ENCODE measurements at places on chromosomes 5 and 9.
A peak's percentile ranks its signal among the peaks of the same experiment; 100 is the strongest.

DNA sequence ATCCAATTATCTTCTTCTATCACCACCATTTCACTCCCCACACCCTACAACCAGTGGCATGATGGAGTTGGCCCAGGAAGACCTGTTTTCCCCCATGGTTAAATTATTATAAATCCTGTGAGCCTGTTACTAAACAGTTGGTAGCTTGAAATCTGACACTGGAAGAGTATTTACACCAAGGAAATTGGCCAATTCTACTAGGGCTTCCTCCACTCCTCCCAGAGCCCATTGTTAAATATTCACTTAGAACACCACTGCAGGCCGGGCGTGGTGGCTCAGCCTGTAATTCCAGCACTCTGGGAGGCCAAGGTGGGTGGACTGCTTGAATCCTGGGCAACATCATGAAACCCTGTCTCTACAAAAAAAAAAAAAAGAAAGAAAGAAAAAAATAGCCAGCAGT is 32.4 kb upstream of the CKS2 start:
- no peak for DNase-seq

GRCh38 chr5:42756606-42757601 is at the start of gene CCDC152:
CCDC152 (plus strand) TSS chr5:42756818; CDS start chr5:42759122, 2,304 bp downstream.
- peak; percentile 26 for DNase-seq

DNA sequence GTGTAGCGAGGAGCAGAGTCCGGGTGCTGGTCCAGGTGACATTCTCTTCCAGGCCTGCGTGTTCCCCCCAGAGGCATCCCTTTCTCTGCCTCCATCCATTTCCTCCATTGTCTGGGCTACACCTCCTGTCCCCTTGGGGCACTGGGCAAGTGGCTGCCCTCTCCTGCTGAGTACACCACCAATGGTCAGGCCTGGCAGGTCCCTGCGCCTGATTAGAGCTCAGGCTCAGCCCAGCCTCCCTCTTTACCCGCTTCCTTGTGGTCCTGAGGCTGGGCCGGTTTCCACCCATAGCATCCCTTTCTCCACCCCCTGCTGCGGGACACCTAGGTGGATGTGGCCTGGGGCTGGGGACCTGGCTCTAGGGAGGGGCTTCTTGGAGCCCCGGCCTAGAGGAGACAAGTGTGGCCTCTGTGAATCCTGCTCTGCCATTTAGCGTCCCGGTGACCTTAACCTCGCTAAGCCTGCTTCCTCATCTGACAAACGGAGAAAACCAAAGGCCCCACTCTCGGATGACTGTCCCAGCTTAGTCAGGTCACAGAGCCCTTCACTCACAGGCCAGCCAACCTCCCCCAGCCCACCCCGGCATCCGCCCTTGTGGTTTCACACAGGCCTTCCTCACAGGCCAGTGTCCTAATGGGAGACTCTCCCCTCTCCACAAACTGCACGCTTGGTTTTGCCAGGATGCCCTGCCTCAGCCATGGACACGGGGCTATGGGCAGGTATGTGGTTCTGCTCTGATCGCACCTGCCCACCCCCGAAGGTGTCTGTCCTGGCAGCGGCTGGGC is 12.9 kb downstream of the DOLPP1 start:
- DNase-seq, result peak; percentile 72

DNA sequence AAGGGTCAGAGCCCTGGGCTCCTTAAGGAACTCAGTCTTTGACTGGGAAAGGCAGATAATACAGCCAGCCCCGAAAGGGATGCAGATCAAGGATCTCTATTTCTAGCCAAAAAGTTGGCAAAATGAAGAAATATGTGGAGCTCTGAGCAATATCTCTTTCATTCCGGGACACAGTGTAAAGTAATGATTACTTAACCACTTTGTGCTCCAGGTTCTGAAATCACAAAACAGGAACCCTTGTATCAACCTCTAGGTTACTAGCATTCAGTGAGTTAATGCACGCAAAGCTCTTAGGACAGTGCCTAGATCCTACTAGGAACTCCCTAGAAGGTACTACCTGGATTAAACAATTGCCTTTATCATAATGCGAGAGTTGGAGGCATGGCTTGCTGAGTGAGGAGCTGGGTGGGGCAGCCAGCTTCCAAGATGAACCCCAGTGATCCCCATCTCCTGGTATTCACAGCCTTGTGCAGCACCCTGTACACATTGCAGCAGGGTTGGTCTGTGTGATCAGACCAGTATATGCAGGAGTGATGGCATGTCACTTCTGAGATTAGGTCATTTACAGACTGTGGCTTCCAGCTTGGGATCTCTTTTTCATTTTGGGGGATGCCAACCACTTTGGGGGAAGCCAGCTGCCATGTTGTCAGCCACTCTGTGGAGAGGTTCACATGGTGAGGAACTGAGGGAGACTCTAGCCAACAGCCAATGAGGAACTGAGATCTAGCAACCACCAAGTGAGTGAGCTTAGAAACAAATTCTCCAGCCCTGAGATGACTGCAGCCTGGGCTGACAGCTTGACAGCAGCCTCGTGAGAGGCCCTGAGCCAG is 103.1 kb upstream of the SLC44A1 start:
- peak; percentile 50 for DNase-seq

DNA sequence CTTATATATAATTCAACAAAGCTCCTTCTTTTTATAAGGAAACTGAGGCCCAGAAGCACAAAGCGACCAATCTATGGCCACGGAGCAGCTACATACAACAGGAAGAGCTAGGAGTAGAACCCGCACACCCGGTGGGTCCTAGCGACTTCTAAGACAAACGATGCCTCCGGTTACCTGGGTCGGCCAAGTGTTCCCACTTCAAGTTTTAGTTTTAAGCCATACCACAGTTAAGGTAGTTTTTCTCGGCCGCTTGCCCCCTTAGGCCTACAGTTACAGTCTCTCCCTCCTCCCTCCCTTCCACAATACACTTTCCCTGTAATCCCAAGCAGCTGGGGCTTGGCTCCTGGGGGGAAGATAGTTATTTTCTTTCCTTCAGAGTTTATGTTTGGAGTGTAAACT is 533 bp downstream of the SREK1IP1 start:
- no peak for DNase-seq

DNA sequence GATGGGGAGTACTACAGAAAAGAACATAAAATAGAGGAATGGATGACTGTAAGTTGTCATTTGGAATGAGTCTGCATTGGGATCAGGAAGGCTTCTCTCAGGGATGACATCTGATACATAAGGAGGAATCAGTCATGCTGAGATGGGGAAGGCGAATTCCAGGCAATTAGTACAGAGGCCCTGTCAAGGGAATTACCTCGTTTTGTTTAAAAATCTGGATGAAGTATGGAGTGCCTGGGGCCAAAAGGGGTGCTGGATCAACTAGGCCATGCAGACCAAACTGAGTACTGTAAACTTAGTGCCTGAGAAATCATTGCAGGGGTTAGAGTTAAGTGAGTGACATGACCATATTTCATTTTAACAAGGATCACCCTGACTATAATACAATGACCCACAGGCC is 30.5 kb downstream of the JAKMIP2 start:
- no peak for DNase-seq

DNA sequence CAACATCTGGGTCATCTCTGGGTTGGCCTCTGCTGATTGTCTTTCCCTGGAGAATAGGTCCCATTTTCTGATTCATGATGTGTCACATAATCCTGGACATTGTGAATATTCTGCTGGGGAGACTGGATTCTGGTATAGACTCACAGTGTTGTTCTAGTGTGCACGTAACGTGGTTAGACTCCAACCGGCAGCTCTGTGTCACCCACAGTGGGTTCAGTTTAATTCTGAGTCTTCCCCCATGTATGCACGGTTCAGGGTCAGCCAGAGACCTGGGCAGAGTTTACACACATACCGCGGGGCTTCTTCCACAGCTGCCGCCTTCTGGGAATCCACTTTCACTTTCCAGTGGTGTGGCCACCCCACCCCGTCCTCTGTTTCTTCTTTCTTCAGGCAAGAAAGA is 38.0 kb upstream of the LRRC14B start:
- DNase-seq, result peak; percentile 90

DNA sequence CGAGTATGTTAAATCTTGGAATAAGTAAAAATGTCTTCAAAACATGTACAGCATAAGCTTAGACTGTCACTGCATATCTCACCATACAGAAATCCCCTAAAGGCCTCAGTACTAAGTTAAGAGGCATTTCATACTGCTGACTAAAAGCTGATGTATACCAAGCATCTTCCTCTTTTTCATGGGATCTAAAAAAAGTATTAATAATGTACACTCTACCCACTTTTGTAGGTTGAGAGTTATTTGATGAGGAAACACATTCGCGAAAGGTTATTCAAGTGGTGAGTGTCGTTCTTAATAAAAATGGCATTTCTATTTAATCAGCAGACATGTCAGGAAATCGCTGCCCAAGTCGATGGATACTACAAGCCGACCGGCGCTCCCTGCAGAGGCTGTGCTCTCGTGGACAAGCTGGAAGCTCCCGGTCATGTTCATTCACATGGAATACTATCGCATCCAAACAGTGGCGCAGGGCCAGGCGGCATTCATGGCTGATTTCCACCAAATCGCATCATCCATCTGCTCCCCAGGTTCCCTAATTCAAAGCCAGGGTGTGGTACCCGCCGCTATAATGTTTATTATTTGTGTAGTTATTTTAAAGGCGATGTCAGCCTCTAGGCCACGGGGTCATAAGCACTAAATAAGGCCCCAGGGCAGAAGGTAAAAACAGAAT is 724 bp downstream of the SGTB start:
- DNase-seq, result peak; percentile 86

GRCh38 chr9:135212961-135213360 is 125.5 kb downstream of the OLFM1 start:
- DNase-seq, result peak; percentile 76

DNA sequence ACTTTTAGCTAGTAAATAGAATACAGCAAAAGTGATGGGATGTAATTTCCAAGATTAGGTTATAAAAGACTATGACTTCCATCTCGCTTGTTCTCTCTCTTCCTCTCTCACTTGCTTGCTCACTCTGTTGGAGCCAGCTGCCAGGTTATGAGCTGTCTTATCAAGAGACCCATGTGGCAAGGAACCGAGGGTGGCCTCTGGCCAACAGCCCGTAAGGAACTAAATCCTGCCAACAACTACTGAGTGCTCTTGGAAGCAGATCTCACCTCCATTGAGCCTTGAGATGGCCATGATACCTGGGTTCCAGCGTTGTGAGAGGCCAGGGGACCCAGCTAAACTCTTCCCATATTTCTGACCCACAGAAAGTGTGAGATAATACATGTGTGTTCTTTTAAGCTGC is 636.1 kb downstream of the ACTL7B start:
- DNase-seq, result no peak

DNA sequence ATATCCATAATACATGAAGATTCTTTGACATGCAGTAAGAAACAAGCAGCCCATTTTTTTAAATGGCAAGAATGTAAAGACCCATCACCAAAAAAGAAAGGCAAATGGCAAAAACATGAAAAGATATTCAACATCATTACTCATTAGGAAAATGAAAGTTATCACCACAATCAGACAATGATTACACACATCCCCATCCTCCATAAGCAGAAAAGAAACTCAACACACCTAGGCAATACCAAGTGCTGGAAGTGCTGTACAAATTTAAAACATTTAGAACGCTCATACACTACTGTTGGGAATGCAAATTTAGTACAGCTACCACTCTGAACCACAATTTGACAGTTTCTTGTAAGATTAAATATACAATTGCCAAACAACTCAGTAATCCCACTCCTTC is 466.7 kb downstream of the ACTL7B start:
- no peak for DNase-seq

GRCh38 chr5:14730881-14731280 is 66.4 kb downstream of the OTULIN start:
- DNase-seq, result peak; percentile 51

DNA sequence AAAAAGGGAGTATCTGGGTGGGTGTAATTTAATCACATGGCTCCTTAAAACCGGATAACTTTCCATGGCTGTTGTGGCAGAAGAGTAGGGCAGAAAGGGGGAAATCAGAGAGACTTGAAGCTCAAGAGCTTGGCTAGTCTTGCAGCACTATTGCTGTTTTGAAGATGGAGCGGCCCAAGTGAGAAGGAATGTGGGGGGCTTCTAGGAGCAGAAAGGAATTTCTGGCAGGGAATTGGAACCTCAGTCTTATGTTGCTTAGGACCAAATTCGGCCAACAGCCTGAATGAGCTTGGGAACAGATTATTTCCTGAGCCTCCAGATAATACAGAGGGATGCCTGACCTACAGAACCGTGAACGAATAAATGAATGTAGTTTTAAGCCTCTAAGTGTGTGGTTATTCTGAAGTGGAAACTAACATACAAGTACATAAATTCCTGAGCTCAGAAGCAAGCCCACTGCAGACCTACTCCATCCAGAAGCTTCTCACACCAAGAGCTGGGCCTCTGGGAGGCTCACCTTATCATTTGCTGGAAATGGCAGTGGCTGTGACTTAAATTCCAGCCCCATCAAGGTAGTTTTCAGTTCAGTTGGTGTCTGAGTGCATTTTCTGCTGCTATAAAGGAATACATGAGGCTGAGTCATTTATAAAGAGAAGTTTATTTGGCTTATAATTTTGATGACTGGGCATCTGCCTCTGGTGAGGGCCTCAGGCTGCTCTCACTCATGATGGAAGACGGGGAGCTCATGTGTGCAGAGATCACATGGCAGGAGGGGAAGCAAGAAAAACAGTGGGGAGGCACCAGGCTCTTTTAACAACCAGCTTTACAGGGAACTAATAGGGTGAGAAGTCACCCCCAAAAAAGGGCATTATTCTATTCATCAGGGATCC is 15.3 kb upstream of the TMEM174 start:
- DNase-seq, result no peak

DNA sequence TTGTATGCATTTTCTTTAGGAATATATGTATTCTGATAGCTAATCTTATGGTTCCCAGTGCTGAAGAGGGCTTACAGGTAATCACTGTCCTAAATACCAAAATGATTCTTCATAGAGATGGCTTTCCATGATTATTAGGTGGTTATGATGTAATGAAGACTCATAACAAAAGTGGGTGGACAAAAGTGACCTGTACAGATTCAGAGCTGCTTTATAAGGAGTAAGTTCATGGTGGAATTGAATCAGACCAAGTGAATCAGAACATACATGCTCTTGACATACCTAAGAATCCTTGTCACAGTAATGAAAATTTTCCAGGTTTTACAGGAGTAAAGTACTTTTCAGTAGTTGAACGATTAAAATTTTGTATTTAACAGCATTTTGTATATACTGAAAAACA is 105.6 kb downstream of the NIPBL start:
- no peak for DNase-seq

GRCh38 chr5:157384971-157385709 is 74.9 kb upstream of the NIPAL4 start:
- DNase-seq, result peak; percentile 88

GRCh38 chr9:28600226-28600625 is 1026.9 kb upstream of the C9orf72 start:
- no peak for DNase-seq

DNA sequence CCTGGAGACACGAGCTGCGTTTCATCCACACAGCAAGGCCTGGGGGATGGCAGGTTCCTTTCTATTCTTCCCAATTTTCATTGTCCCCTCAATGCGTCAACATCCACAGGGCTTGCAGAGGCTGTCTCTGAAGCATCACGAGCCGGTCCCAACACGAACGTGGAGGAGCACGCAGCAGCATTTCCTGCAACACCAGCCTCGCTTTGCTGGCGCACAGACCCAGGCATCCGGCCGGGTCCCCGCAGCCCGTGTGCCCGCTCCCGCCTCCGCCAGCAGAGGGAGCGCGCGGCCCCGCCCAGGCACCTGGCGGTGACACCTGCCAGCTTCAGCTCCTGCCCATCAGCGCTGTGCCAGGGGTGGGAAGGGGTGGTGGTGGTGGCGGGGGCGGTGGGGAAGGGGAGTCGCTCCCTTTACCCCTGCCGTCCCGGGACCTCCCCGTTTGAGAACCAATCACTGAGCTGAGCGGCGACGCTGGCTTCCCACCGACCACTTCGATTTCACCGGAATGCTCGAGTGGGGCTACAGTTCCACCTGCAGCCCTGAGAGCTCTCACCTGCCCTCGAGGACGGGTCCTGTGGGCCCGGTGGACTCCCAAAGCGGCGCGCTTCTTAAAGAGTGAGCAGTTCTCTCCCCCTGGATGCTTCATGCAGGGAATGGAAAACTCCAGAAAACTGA is 464.5 kb downstream of the ICE1 start:
- DNase-seq, result no peak
